ENCODE measurements at places on chromosomes 6 and 20. TPM values are rescaled to one million over a fixed set of nuclear protein-coding genes. Genes with fewer than 3 reads are reported as not detected.

GTF3C6 gene
- total RNA-seq: 41.5 TPM

GMEB2 gene
- 15.4 TPM for total RNA-seq

ANGPT4 gene
- total RNA-seq: not detected

SLC2A4RG gene
- 64.9 TPM for total RNA-seq

STMND1 gene
- total RNA-seq: not detected

GUCA1A gene
- not detected for total RNA-seq

IMPG1 gene
- not detected for total RNA-seq

STMN3 gene
- 26.8 TPM for total RNA-seq

OLIG3 gene
- total RNA-seq: not detected

WFDC10B gene
- not detected for total RNA-seq

ARG1 gene
- total RNA-seq: not detected

SLC17A2 gene
- not detected for total RNA-seq

LY6G6C gene
- total RNA-seq: not detected

ANKS1A gene
- total RNA-seq: 4.4 TPM

BANF2 gene
- not detected for total RNA-seq

LY86 gene
- total RNA-seq: not detected

MRAP2 gene
- total RNA-seq: 1.3 TPM

RBM24 gene
- 7.3 TPM for total RNA-seq

TUBB2B gene
- 10.4 TPM for total RNA-seq

SCAF8 gene
- 22.3 TPM for total RNA-seq

RPRD1B gene
- 19.6 TPM for total RNA-seq

CYP24A1 gene
- 1.2 TPM for total RNA-seq

GSTA3 gene
- total RNA-seq: not detected

APCDD1L gene
- 19.5 TPM for total RNA-seq

SFTA2 gene
- not detected for total RNA-seq

ABHD16B gene
- total RNA-seq: not detected

SLC17A1 gene
- not detected for total RNA-seq

FAM209B gene
- not detected for total RNA-seq

RTN4IP1 gene
- 4.2 TPM for total RNA-seq

HEY2 gene
- total RNA-seq: not detected

ZBTB9 gene
- 2.0 TPM for total RNA-seq

PTK7 gene
- total RNA-seq: 146 TPM

EGFL8 gene
- 6.2 TPM for total RNA-seq

ADGRF1 gene
- total RNA-seq: not detected

XKR7 gene
- total RNA-seq: not detected

RSPO4 gene
- total RNA-seq: not detected

KIAA1755 gene
- total RNA-seq: 5.1 TPM

CLIC5 gene
- total RNA-seq: not detected

ACOT8 gene
- total RNA-seq: 55.2 TPM

EFHC1 gene
- 36.1 TPM for total RNA-seq

C20orf144 gene
- total RNA-seq: 0.63 TPM

PERP gene
- 24.8 TPM for total RNA-seq

HLA-DOA gene
- not detected for total RNA-seq

CNR1 gene
- total RNA-seq: not detected

GSTA2 gene
- total RNA-seq: 0.11 TPM

SMIM29 gene
- 27.6 TPM for total RNA-seq

PSORS1C2 gene
- not detected for total RNA-seq

ECT2L gene
- not detected for total RNA-seq

IPCEF1 gene
- total RNA-seq: not detected

KCNQ5 gene
- total RNA-seq: 10.8 TPM

COQ3 gene
- total RNA-seq: 3.5 TPM

Measured in GM23248 (cell line).